NCI-H1694 (cell line): ENCODE measurements at places on chromosomes 12 and 14.

GRCh38 chr12:602700-603068, 60.6 kb downstream of the NINJ2 start:
- DNase-seq, result no peak

GRCh38 chr12:64739778-64740177, 19.4 kb downstream of the GNS start:
- DNase-seq, result no peak

GRCh38 chr12:90281154-90281868, 572.7 kb upstream of the ATP2B1 start:
- DNase-seq, result no peak

GRCh38 chr12:101501410-101501995, 26.4 kb downstream of the SPIC start:
- DNase-seq, result no peak

DNA sequence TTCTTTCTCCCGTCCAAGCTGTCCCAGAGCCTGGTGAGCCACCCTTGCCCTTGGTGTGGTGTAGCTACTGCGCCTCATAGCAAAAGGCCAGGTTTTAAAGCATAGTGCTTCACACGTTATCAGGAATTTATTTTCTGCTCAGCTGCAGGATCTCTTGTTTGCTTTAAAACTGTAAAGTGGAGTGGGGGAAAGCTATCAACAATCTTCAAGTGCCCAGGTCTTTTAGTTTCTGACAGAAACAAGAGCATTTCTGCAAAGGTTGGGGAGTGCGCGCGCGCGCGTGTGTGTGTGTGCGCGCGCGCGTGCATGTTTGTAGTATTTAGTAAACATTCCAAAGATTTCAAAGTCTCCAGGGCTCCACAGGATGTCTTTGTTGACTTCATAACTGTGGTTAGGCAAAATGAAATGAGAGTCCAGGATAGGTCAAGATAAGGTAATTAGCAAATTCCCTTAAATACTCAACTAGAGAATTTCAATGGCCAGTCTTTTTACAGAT, 45.5 kb downstream of the EML1 start:
- DNase-seq, result no peak

GRCh38 chr12:75738486-75738885, 227.1 kb upstream of the KRR1 start:
- DNase-seq, result no peak
